ENCODE measurements at places on chromosomes 1 and 21. TPM values are rescaled to one million over a fixed set of nuclear protein-coding genes. Genes with fewer than 3 reads are reported as not detected.

The LRRC38 gene
- not detected for polyA plus RNA-seq

The C1orf185 gene
- polyA plus RNA-seq: not detected

The KLHDC8A gene
- polyA plus RNA-seq: not detected

GRCh38 chr1:113042285-113043143, 30.5 kb upstream of the LRIG2 start:
- H3K27ac ChIP-seq: no peak overlapping the region
- H3K4me1 ChIP-seq: peaks cover 10% of the 10 kb centered on the region
- H3K4me3 ChIP-seq: no peak overlapping the region

- H3K27me3 ChIP-seq: no peaks in the 10 kb centered on the region
- no peak overlapping the region for H3K4me3 ChIP-seq
- peaks cover 9% of the 10 kb centered on the region for H3K4me1 ChIP-seq
- peak; percentile 62 for DNase-seq
- no peaks in the 10 kb centered on the region for H3K36me3 ChIP-seq
Observed at GRCh38 chr1:198101716-198102453, 54.9 kb upstream of the NEK7 start.

- no peak overlapping the region for H3K27ac ChIP-seq
- H3K4me3 ChIP-seq: no peak overlapping the region
- DNase-seq: no peak
- H3K27me3 ChIP-seq: no peaks in the 10 kb centered on the region
Observed at GRCh38 chr1:170277985-170278384, 132.2 kb downstream of the NTMT2 start.

DNA sequence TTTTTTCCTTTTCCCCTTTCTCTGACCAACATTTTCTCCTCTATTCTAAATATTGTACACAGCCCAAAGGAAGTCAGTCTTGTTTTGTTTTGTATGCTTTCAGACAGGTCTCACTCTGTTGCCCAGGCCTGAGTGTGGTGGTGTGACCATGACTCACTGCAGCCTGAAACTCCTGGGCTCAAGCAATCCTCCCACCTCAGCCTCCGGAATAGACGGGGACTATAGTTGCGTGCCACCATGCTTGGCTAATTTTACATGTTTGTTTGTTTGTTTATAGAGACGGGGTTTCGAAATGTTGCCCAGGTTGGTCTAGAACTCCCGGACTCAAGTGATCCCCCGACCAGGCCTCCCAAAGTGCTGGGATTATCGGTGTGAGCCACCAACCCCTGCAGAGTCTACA, 72.8 kb downstream of the NRIP1 start:
- H3K36me3 ChIP-seq: peaks cover 10% of the 10 kb centered on the region
- DNase-seq: no peak

All from IMR-90 (cell line).